ENCODE measurements at places on chromosomes 6 and 20.

GRCh38 chr6:100217225-100218012 lies 223.4 kb upstream of the MCHR2 start:
- no peak for DNase-seq

DNA sequence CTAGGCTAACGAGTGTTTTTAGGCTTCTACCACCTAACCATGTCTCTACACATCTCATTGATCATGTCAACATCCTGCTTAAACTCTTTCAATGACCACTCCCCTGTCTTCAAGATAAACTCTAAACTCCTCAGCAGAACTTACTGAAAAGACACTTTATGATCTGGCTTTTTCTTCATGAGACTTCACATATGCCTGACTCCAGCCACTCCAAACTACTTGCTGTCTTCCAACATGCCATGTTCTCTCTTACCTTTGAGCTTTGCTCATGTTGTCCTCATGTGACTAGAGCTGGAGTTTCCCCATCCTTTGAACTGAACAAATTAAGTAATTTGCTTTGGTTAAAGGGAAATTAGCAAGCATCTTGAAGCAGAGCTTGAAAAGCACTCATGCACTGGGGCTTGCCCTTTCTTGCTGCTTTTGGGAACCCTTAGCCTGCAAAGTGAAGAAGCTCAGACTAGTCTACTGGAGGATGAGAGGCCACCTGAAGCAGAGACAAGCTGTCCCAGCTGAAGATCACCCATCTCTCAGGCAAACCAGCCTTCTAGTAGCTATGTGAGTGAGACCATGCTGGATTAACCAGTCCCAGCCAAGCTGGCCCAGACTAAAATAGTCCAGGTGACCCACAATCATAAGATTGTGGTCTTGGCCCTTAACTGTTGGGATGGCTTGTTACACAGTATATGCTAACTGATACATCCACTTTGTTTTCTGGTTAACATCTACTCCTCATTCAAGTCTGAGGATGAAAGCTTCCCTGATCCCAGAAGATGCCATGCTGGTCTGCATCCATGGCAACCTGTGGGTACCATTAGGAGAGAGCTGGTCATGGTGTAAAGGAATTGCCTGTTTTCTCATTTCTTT lies 235.8 kb downstream of the GMPR start:
- DNase-seq, result no peak

DNA sequence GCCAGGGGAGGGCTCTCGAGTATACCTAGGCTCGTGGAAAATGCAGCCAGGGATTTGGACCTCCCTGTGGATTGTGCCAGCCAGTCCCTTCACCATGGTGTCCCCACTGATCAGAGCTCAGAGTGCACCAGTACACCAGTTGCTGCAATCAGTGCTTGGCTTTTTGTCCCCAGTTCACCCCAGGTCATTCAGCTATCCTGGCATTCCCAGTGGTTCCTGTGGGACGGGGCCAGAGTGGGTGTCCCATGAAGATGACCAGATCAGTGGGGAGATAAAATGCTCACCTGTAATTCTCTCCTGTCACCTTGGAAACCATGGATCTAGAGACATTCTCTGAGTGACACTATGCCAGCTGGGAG lies 23.8 kb downstream of the MAS1 start:
- DNase-seq, result no peak

DNA sequence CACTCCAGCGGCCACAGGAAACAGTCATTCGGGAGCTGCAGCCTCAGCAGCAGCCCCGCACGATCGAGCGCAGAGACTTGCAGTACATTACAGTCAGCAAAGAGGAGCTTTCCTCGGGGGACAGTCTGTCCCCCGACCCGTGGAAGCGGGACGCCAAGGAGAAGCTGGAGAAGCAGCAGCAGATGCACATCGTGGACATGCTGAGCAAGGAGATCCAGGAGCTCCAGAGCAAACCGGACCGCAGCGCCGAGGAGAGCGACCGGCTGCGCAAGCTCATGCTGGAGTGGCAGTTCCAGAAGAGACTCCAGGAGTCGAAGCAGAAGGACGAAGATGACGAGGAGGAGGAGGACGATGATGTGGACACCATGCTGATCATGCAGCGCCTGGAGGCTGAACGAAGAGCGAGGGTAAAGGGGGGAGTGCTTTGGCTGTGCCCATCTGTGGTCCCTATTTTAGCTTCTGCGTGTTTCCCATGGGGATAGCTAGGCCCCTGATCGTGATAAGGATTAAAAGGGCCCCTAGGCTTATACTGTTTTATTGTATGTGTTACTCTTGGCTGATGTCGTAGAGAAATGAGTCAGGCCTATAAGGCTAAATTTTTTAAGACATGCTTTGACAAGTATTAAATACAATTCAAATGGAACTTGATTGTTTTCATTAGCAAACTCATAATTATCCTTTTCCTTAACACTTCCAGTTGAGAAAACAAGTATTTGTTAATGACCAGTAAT lies 45.5 kb upstream of the KIF25 start:
- no peak for DNase-seq

DNA sequence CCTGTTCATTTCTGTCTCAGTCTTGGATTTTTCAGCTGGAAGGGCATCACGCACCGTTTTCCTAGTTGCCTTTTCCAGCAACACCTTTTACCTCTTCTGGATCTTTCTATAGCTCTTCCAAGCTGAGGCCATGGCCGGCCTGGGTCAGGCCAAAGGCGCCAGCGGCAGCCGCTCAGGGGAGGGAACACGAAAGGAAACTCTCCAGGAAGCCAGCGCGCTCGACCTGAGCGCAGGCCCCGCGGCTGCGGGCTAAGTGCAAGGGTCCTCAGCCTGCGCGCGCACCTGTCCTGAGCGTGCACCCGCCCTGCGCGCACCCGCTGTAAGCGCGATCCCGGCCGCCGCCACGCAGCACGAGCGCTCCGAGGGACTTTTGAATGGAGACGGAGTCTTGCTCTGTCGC lies 43.8 kb upstream of the TMEM181 start:
- DNase-seq, result no peak

GRCh38 chr6:161001421-161001820 lies 9.9 kb downstream of the MAP3K4 start:
- no peak for DNase-seq

DNA sequence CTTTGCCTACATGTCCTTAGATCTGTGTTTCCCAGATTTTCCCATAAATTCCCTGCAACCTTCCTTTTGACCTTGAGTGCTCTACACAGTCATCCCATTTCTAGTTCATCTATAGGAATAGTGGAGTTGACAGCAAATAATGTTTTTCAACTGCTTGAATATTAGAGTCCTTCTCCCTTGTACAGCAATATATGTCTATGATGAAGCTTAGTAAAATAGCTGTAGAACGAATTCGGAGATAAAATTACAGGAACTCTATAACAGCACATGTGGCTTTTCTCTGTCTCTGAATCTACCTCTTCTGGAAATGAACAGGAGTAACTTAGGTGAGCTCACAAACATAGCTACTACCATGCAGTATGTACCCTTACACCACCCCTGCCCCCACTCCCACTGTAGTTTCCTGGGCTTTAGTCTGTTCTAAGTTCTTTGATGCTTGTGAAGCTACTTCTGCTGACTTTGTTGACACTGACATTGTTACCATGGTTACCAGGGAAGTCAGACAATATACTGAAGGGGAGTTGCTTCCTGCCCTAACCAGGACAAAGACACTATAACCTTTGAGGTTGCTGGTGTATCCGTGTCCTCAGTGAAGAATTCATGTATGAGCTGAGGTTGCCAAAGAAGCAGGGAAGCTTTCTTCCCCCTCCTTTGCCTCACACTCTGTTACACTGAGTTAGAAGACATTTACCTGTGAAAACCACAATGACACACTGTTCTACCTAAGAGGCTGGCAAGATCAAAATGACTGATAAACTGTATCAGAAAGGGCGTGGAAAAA lies 35.8 kb upstream of the SHLD1 start:
- DNase-seq, result peak; percentile 74

DNA sequence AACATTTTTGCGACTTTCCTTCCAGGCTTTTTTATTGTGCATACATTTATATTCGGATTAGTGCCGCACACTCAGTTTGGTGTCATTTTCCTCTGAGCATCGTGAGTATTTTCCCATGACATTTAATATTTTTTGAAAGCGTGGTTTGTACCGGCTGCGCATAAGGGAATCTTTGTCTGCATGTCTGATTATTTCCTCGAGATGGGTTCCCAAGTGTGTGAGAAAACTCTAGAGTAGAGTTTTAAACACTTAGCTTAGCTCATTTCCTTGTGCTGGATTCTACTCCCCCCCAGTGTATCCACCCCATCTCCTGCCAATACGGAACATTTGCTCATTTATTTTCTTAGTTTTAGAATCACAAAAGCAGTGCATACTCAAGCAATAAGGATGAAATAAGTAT lies 94.3 kb downstream of the CDC5L start:
- no peak for DNase-seq

DNA sequence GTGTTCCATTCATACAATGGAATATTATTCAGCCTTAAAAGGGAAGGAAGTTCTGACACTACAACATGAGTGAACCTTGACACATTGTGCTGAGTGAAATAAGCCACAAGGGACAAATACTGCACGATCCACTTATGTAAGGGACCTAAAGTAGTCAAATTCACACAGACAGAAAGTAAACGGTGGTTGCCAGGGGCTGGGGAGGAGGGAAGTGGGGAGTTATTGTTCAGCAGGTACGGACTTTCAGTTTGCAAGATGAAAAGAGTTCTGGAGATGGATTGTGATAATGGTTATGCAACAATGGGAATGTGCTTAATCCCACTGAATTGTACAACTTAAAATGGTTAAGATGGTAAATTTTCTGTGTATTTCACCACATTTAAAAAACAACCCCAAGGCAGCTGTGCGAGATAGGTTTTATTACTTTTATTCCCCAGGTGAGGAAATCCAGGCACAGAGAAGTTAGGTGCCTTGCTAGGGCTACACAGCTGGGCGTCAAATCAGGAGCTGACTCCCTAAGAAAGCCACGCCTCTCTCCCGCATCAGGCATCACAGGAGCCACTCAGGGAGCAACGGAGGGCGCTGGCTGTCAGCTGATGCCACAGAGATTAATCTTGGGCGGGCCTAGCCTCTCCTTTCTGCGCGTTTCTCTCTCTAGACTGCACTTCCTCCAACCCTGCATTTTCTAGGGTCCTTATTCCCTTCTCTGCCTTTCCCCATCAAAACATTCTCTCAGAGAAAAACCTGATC lies 9.3 kb upstream of the TRAF3IP2 start:
- no peak for DNase-seq

DNA sequence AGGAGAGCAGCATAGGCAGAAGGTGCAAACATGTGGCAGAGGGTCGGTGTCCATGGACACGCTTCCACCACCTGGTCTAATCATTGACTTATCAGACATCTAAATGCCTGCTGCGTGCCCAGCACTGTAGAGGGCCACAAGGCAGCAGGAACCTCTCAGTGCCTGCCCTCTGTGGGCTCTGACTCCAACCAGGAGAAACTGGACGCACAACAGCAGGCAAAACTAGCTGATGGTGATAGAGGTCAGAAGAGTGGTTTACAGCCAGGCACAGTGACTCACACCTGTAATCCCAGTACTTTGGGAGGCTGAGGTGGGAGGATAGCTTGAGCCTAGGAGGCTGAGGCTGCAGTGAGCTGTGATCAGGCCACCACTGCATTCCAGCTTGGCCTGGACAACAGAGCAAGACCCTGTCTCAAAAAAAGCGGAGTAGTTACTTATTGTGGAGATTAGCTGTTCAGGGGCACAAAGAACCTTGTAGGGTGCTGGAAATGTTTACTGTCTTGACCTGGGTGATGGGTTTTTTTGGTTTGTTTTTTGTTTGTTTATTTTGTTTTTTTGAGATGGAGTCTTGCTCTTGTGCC lies 46.5 kb downstream of the PPARD start:
- DNase-seq, result no peak

DNA sequence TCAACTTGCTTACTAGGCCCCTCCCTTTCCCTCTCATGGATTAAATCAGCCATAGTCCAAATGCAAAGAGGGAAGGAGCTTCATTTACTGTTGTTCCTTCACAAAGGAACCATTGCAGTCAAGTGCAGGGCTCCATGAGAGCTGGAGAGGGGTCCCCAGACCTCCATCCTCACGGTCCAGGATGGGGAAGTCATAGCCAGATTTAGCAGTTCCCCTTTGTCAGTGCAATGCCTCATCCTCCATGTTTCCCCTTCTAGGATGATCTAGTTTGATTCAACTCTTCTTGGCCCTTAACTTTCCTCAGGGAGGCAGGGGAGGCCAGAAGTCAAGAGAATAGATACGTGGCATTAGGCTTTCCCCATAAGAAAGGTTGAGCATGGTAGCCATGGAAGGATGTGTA lies 66.5 kb upstream of the FUCA2 start:
- DNase-seq, result no peak

DNA sequence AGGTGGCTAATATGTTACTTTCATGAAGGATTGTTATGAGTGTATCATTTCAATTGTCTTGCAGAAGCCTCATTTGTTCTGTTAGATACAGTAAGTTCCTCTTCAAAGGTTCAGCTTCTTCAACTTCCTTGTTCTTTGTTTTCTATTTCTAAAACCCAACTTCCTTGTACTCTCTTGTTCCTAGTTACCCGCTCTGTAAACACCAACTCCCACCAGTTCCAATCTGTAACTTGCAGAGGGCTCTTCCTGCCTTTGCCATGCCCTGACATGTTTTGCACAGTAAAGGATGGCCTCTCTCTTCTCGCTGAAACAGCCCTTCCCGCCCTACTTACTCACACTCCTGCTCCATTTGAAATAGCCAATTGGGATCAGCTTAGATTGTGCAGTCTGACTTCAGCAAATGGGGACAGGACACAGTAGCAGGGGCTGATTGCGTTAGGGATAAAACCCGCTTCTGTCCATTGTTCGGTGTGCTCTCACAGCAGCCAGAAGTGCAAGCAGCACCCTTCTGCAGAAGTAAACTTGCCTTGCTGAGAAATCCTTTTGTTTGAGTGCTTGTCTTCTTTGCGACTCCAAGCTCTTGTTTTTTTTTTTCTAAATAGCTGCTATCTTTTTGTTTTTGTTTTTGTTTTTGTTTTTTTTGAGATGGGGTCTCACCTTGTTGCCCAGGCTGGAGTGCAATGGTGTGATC lies 45.9 kb upstream of the POU5F1 start:
- DNase-seq, result no peak

GRCh38 chr6:70520575-70520974 lies 46.2 kb upstream of the SDHAF4 start:
- no peak for DNase-seq

DNA sequence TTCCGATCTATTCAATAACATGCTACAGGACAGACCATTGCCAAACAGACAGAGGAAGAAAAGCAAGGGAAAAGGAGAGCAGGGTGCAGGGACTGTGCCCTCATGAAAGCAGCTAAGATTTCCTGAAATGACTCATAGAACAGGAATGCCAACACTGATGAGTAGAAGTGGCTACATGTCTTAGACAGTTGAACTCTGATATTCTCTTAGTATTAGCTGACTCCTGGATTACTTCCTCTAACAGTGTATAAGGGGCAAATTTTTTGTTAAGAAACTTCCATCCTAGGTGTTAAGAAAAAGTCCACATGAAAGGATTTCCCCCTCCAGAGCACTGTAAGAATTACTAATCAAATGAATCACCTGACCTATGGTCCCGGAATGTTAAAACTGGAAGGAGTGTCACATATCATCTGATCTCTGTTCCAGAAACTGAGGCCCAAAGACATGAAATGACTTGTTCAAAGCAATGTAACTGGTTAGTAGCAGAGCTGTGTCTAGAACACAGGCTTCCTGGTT lies 224.9 kb downstream of the IBTK start:
- DNase-seq, result no peak

Data from effector memory CD4-positive, alpha-beta T cell (primary cell).